A549 (cell line): ENCODE measurements at places on chromosomes 16 and 17. TPM values are rescaled to one million over a fixed set of nuclear protein-coding genes. Genes with fewer than 3 reads are reported as not detected.

Gene PGAP3
- 6.2 to 8.0 TPM (median 7.3 TPM) in 3 replicates for polyA plus RNA-seq

Gene SLC5A11
- polyA plus RNA-seq: 0.30 to 0.40 TPM (median 0.38 TPM) in 3 replicates

Gene CSH1
- polyA plus RNA-seq: not detected in 3 replicates

Gene CCL17
- polyA plus RNA-seq: not detected in 3 replicates

Gene KRT17
- 0.43 to 0.57 TPM (median 0.56 TPM) in 3 replicates for polyA plus RNA-seq

Gene CPHXL2
- polyA plus RNA-seq: not detected in 3 replicates

Gene SULT1A4
- 23.4 to 25.9 TPM (median 25.5 TPM) in 3 replicates for polyA plus RNA-seq

Gene SHISA9
- not detected in 3 replicates for polyA plus RNA-seq

Gene KCNH4
- polyA plus RNA-seq: 0.37 to 0.40 TPM (median 0.39 TPM) in 3 replicates

Gene GRIN2A
- polyA plus RNA-seq: not detected in 3 replicates

Gene PIRT
- not detected in 3 replicates for polyA plus RNA-seq

Gene HSF5
- polyA plus RNA-seq: not detected in 3 replicates

Gene HBA1
- 0.51 to 1.3 TPM (median 0.58 TPM) in 3 replicates for polyA plus RNA-seq

Gene KLHL10
- 0.04 to 0.12 TPM (median 0.05 TPM) in 3 replicates for polyA plus RNA-seq

Gene NOTUM
- 0.45 to 0.92 TPM (median 0.91 TPM) in 3 replicates for polyA plus RNA-seq

Gene TP53TG3D
- polyA plus RNA-seq: 1.3 to 2.0 TPM (median 1.7 TPM) in 3 replicates

Gene TEKT5
- polyA plus RNA-seq: 0.09 TPM in 1 of 3 replicates, not detected in the others

Gene NOMO2
- 95.8 to 99.8 TPM (median 96.0 TPM) in 3 replicates for polyA plus RNA-seq

Gene CCL7
- polyA plus RNA-seq: 0.13 to 0.17 TPM in 2 of 3 replicates, not detected in the other

Gene KDM8
- 2.3 to 3.0 TPM (median 2.4 TPM) in 3 replicates for polyA plus RNA-seq

Gene BAIAP3
- 0.26 to 0.51 TPM (median 0.32 TPM) in 3 replicates for polyA plus RNA-seq

Gene C16orf96
- polyA plus RNA-seq: 0.01 to 0.03 TPM in 2 of 3 replicates, not detected in the other

Gene CES2
- polyA plus RNA-seq: 19.9 to 22.0 TPM (median 20.3 TPM) in 3 replicates

Gene WFIKKN1
- polyA plus RNA-seq: 0.15 to 0.23 TPM (median 0.17 TPM) in 3 replicates

Gene PIK3R5
- polyA plus RNA-seq: not detected in 3 replicates

Gene RASD1
- polyA plus RNA-seq: 0.77 to 0.92 TPM (median 0.80 TPM) in 3 replicates

Gene CETP
- polyA plus RNA-seq: not detected in 3 replicates

Gene MRPL38
- polyA plus RNA-seq: 102 to 105 TPM (median 104 TPM) in 3 replicates

Gene KRTAP4-4
- not detected in 3 replicates for polyA plus RNA-seq

Gene KIF19
- polyA plus RNA-seq: not detected in 3 replicates

Gene MRPS34
- 210 to 220 TPM (median 214 TPM) in 3 replicates for polyA plus RNA-seq

Gene SOST
- polyA plus RNA-seq: 0.05 to 0.07 TPM (median 0.05 TPM) in 3 replicates

Gene OR2C1
- not detected in 3 replicates for polyA plus RNA-seq

Gene TUBG1
- polyA plus RNA-seq: 151 to 161 TPM (median 156 TPM) in 3 replicates
